ENCODE measurements at places on chromosomes 5 and 9.
A peak's percentile ranks its signal among the peaks of the same experiment; 100 is the strongest.

DNA sequence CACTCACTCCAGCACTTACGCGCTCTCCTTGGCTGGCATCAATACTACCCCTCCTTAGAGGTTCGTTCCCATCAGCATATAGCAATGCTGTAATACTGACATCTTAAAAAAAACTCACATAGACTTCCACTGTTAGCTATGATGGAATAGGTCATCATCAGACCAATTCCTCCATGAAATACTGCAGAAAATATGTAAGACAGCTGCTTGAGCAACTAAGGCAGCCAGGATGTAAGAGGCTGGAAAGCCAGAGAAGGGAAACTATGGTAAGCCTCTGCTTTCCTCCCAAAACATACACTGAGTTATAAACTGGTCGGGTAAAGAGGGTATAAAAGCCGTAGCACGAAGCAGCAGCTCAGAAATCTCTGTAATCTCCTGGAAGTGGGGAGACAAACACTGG, 33.5 kb downstream of the AUH start:
- DNase-seq, result no peak

- DNase-seq, result no peak
These were observed 199.1 kb downstream of the KDM4C start for GRCh38 chr9:6956879-6957278.

DNA sequence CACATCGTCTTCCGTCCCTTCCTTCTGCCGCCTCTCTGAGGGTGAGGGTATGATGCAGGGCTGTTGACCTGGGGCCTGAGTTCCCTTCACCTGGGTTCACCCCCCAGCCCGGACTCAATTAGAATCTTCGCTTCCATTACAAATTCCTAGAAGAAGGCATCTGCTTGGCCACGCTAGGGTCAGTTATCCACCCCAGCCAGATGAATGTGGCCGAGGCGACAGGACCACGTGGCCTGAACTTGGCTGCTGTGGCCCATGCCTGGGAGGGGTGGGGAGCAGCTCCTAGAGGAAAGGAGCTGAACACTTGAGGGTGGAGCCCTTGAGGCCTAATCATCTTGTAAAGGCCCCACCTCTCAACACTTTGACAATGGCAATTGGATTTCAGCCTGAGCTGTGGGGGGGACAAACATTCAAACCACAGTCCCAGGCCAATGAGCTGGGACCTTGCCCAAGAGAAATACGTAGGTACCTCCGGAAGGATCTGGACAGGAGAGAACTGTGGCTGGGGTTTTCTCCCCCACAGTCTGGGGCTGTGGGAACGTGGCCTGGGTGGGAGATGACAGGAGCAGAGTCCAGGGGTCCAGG, 90.6 kb upstream of the ADAMTS2 start:
- no peak for DNase-seq

GRCh38 chr9:73091909-73092308, 59.8 kb upstream of the ANXA1 start:
- no peak for DNase-seq

- no peak for DNase-seq
These were observed 673.4 kb downstream of the DTWD2 start for GRCh38 chr5:118314931-118315330.

DNA sequence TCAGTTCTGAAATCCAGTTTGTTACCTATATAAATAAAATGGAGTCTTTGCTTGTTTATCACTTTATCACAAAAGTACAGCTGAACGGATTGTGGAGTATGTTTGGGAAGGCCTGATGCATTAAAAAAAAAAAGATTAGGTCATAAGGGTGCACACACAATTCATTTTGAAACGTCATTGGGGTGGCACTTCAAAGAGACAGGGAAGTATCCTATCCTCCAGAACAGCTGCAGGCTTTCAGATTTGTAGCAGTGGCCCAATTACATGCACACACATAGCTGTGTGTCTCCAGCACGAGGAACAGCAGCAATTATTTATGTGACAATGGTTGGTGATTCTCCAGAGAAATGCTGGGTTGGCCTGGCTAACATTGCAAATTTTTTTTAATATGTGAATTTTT, 46.8 kb upstream of the FER start:
- DNase-seq, result no peak

DNA sequence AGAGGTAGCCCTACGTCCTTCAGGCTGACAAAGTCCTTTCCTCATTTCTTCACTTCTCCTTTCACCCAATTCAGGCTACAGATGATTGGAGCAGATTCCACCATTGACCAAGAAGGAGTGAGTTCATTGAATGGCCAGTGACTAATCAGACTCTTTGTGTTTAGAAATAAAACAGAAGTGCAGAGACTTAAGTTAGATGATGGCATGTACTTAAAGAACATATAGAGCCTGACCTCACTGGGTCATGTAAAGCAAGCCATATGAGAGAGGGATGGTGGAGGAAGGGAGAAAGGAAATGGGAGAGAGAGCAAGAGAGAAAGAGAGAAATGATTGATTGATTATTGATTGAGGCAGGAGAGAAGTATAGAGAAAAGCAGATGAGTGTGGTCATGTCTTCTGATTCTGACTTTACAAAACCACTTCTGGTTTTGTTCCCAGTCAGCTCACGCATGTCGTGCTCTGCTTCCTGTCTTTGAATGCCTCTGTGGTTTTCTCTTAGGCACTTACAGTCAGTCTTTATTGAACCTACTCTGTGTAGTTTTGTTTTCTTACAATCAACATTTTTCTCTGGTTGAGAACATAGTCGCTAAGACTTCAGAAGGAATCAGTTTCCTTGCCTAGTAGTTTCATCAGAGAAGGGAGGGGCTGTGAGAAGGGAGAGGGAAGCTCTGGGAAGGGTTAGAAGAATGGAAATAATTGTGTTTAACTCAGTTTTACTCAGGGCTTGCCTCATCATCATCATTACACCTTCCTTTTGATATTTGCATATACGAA, 149.2 kb upstream of the KLF9 start:
- peak; percentile 11 for DNase-seq

DNA sequence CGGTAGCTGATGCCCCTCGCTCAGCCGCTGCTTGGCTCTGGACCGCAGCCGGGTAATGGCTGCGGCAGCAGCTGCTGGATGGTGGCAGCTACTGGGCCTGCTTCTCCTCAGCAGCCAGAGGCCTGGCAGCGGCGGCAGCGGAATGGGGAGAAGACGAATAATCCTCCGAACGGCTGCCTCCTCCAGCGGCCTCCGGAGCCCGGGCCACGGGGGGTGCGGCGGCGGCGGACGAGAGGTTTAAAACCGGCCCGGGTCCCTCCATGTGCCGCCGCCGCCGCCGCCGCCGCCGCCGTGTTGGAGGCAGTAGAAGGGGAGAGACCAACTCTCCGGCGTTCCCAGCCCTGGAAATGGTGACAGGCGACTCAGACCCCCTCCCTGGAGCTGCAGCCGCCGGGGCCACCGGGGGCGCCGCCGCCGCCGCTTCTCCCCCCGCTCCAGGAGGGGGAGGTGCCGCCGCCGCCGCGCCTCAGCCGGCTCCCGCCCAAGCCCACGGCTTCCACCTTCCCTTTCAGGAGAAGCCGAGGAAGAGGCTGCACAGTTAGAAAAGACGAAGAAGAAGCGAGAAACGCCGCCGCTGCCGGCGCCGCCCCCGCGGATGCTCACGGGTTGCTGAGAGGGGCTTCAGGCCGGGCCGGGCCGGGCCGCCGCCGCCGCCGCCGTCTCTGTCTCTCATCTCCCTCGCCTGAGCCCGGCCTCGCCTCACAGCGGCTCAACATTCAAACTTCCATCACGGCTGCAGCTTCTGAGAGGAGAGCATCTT, 118.4 kb upstream of the PRSS3 start:
- DNase-seq, result peak; percentile 1

GRCh38 chr9:97560851-97561250, 59.4 kb downstream of the TMOD1 start:
- DNase-seq, result no peak
